ENCODE measurements at places on chromosomes 1 and 21.

GRCh38 chr1:34866762-34867109, 7.2 kb upstream of the SMIM12 start:
- DNase-seq, result no peak

DNA sequence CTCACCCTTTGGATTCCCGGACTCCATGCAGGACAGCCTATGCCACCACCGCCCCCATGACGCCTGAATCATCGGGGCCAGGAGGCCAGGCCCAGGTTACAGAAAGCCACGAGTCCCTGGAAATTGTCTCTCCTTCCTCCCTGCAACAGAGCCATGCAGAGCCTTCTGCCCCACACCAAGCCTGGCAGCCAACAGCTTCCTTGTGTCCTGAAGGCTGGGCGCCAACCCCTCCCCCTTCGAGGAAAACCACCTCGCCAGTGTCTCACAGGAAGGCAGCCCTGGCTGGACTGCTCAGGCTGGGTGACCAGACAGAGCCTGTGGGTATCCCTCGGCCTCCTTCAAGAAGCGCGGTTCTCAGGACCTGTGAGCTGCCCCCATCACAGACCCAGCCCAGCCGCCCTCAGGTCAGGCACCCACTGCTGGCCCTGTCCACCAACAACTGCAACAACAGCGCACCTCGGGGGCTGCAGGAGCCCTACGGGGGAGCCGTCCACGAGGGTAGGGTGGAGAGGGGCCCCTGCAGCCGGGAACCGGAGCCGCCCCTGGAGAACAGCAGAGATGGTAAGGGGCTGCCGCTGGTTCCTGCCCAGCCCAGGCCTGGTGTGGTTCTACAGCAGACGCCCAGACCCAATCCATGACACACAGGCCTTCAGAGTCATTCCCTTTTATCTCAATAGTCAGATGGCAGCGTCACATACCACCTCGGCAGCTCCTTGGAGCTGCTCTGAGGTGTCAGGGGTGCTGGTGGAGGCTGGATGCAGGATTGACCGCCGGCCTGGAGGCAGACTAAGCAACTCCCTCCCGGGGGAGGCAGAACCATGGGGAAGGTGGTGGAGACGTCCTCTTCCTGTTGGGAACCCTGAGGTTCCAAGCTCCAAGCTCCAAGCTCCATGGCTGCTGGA, 23.7 kb downstream of the KIAA1614 start:
- DNase-seq, result no peak

GRCh38 chr1:117675907-117676430, 70.1 kb downstream of the TENT5C start:
- DNase-seq, result no peak

- DNase-seq, result no peak
Measured at GRCh38 chr1:26335774-26336476, 18.0 kb downstream of the CRYBG2 start.

GRCh38 chr1:6365047-6365446, 28.5 kb downstream of the ACOT7 start:
- DNase-seq, result no peak

Data from LoVo (cell line).